Chondrocyte (in vitro differentiated cells): ENCODE measurements at places on chromosomes 2 and 18. TPM values are rescaled to one million over a fixed set of nuclear protein-coding genes. Genes with fewer than 3 reads are reported as not detected.

KCNK3 gene
- total RNA-seq, result 0.77 to 2.9 TPM (median 2.8 TPM) in 3 replicates

- H3K36me3 ChIP-seq, result no peaks in the 10 kb centered on the region
- no peak for DNase-seq
- H3K27me3 ChIP-seq, result peaks cover 61% of the 10 kb centered on the region
- H3K4me1 ChIP-seq, result no peaks in the 10 kb centered on the region
- H3K27ac ChIP-seq, result no peak overlapping the region
Measured at GRCh38 chr18:59994357-59994756, 94.6 kb downstream of the PMAIP1 start.

- H3K27me3 ChIP-seq, result no peaks in the 10 kb centered on the region
- DNase-seq, result no peak
- peaks cover 2% of the 10 kb centered on the region for H3K36me3 ChIP-seq
- H3K4me3 ChIP-seq, result no peak overlapping the region
Measured at GRCh38 chr2:19607931-19608771, 249.7 kb upstream of the OSR1 start.

DNA sequence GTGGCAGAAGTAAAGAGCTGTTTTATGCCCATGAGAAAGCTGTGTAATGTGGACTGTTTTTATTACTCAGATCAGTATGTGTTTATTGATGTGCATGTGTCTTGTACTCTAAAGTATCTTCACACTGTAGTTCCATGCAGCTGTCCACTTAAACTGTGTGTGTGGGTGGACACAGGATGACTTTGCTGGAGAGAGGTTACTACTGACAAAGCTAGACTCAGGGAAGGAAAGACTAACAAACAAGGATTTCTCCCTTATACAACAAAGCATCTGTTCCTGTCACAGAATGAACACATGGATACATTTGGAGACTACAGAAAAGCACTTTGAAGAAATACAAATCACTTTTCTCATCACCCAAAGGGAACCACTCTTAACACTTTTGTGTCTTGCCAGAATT is 10.0 kb downstream of the FHOD3 start:
- H3K27me3 ChIP-seq, result peaks cover 19% of the 10 kb centered on the region
- H3K4me1 ChIP-seq, result peaks cover 22% of the 10 kb centered on the region
- peaks cover 3% of the 10 kb centered on the region for H3K36me3 ChIP-seq
- no peak overlapping the region for H3K27ac ChIP-seq
- DNase-seq, result no peak
- no peak overlapping the region for H3K4me3 ChIP-seq

- peaks cover 44% of the 10 kb centered on the region for H3K27me3 ChIP-seq
- no peak overlapping the region for H3K27ac ChIP-seq
- H3K4me1 ChIP-seq, result no peaks in the 10 kb centered on the region
- no peak overlapping the region for H3K4me3 ChIP-seq
- no peak for DNase-seq
Measured at GRCh38 chr2:163121483-163121882, 282.9 kb upstream of the KCNH7 start.

DNA sequence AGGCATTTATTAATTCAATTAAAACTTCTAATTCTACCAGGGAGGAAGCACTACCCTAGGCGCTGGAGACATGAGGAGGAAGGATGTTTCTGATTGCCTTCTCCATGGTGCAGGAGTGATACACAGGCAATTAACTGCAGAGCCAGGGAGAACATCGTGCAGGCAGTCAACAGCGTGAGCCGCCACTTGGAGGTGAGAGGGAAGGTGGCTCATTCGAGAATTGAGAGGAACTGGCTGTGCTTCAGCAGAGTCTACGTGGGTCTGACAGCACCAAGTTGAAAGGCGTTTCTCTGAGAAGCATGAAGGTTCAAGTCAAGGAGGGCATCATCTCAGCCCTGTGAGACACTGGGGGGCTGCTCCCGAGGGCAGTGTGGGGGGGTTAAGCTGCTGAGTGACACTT is 388.7 kb upstream of the MYT1L start:
- H3K4me3 ChIP-seq, result no peak overlapping the region
- H3K36me3 ChIP-seq, result no peaks in the 10 kb centered on the region
- DNase-seq, result no peak
- H3K27ac ChIP-seq, result no peak overlapping the region
- H3K4me1 ChIP-seq, result no peaks in the 10 kb centered on the region

DNA sequence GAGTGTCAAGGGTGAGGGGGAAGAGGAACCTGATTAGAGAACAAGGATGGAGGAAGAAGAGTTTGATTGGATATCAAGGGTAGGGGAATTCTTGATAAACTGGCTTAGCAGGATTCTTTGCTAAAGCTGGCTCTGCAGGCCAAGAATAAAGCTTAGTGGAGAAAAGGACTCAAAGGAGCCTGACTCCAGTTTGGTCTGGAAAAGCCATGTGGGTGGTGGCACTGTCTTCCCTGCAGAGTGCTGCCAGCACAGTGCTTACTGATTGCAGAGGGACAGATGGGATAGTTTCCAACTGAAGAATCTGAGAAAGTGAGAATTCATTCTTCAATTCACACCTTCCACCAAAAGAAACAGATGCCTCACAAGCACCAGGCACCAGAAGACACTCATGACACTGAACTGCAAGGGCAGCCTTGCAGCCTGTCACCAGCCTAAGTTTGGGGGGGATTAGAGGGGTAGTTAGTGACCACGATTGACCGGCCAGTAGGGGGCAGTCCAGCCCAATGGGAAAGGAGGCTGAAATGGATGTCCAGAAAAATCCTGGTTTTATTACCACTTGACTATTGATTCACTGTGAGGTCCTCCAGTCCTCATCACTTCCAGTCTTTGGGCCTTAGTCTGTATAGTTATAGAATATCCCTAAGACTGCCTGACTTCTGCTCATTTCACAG is 334.5 kb downstream of the SMAD2 start:
- no peaks in the 10 kb centered on the region for H3K4me1 ChIP-seq
- peaks cover 41% of the 10 kb centered on the region for H3K27me3 ChIP-seq
- no peak overlapping the region for H3K27ac ChIP-seq
- DNase-seq, result no peak

GRCh38 chr18:54479365-54479764 is 111.7 kb upstream of the DYNAP start:
- H3K36me3 ChIP-seq, result no peaks in the 10 kb centered on the region
- no peak overlapping the region for H3K4me3 ChIP-seq
- no peak overlapping the region for H3K27ac ChIP-seq
- no peak for DNase-seq
- H3K4me1 ChIP-seq, result no peaks in the 10 kb centered on the region

DNA sequence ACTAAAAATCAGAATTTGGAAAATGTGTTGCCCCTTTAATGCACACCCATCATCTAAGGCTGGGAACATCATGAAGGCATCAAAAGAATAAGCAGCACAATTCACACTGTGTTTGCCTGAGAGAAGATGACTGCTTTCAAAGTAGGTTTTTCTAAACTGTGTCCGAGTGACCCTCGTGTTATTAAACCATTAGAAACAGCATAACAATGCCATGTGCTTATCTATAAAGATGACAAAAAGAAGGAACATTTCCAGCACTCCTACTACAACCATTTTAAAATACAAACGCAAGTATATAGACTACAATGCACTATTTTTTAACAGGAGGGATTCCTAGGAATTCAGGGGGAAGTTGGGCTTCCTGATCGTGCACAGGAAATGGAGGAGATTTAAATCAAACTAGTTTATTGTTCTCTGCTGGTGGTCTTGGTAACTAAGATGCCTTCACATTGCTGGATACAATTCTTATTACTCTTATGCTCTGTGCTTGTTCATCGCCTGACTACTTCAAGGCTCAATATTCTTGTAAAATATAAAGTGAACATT is 305.9 kb upstream of the CCDC68 start:
- DNase-seq, result no peak
- no peaks in the 10 kb centered on the region for H3K27me3 ChIP-seq
- H3K4me1 ChIP-seq, result peaks cover 48% of the 10 kb centered on the region
- H3K27ac ChIP-seq, result no peak overlapping the region
- H3K4me3 ChIP-seq, result no peak overlapping the region

GRCh38 chr2:242032780-242033656 is 163.5 kb downstream of the RTP5 start:
- no peak overlapping the region for H3K4me3 ChIP-seq
- no peak overlapping the region for H3K27ac ChIP-seq
- H3K4me1 ChIP-seq, result peaks cover 3% of the 10 kb centered on the region
- H3K27me3 ChIP-seq, result peaks cover 64% of the 10 kb centered on the region
- DNase-seq, result peak; percentile 62

GRCh38 chr18:59658941-59659340 is 38.3 kb downstream of the CCBE1 start:
- H3K27me3 ChIP-seq, result peaks cover 1% of the 10 kb centered on the region
- no peak for DNase-seq
- no peak overlapping the region for H3K4me3 ChIP-seq
- H3K27ac ChIP-seq, result no peak overlapping the region

DNA sequence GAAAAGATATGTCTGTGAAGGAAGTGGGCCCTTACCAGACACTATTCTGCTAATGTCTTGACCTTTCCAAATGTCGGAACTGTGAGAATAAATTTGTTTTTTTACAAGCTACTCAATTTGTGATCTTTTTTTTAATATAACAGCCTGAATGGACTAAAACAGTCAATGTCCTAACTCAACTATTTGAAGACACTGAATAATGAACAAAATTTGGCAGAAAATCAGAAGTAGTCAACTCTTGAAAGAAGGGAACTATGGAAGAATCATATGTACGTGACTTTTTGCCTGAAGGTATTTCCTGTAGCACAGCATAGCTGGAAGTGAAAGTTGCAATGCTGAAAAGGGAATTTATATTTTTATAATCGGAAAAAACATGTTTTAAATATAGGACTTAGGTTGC is 351.8 kb upstream of the TFPI start:
- no peak overlapping the region for H3K4me3 ChIP-seq
- H3K4me1 ChIP-seq, result peaks cover 8% of the 10 kb centered on the region
- H3K36me3 ChIP-seq, result no peaks in the 10 kb centered on the region
- H3K27me3 ChIP-seq, result no peaks in the 10 kb centered on the region
- DNase-seq, result no peak

DNA sequence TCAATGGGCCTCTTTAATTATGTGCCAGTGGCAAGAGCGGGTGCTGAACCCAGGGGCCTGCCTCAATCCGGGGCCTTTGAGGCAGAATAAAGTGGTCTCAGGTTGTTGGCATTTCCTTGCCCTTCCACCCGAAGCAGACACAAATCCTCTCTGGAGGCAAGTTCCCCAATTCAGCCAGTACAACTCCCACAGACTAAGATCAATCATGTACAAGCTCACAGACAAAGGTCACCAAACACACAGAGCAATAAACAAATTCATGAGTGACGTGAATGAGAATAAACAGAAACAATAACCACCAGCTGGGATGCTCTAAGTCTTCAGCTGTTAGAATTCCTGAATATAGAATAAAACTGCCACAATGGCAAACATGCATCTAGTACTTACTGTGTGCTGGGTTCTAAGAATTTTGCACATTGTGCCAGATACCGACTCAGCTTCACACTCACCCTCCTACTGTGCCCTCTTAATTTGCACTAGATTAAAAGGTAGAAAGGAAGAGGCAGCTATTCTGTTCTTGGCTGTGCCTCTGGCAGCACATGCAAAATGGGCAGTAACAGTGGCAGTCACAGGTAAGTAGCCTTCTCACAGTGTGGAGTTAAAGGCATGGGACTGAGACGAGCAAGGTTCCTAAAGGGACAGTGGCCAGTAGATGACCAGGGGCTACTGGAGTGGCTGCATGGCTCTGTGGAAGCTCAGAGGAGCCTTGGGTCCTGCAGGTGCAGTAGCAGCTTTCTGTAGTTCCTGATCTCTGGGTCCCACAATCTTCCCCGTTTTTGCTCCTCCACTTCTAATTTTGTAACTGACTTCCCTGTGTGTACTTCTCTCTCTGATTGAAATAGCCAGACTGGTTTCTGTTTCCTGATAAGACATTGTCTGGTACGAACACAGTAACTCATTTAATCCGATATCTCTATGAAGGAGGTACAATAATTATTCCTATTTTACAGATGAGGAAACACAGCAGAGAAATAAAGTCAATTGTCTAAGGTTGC is 34.6 kb upstream of the IL1B start:
- no peaks in the 10 kb centered on the region for H3K27me3 ChIP-seq
- H3K36me3 ChIP-seq, result no peaks in the 10 kb centered on the region
- H3K4me3 ChIP-seq, result no peak overlapping the region
- no peak for DNase-seq
- H3K4me1 ChIP-seq, result peaks cover 11% of the 10 kb centered on the region

DNA sequence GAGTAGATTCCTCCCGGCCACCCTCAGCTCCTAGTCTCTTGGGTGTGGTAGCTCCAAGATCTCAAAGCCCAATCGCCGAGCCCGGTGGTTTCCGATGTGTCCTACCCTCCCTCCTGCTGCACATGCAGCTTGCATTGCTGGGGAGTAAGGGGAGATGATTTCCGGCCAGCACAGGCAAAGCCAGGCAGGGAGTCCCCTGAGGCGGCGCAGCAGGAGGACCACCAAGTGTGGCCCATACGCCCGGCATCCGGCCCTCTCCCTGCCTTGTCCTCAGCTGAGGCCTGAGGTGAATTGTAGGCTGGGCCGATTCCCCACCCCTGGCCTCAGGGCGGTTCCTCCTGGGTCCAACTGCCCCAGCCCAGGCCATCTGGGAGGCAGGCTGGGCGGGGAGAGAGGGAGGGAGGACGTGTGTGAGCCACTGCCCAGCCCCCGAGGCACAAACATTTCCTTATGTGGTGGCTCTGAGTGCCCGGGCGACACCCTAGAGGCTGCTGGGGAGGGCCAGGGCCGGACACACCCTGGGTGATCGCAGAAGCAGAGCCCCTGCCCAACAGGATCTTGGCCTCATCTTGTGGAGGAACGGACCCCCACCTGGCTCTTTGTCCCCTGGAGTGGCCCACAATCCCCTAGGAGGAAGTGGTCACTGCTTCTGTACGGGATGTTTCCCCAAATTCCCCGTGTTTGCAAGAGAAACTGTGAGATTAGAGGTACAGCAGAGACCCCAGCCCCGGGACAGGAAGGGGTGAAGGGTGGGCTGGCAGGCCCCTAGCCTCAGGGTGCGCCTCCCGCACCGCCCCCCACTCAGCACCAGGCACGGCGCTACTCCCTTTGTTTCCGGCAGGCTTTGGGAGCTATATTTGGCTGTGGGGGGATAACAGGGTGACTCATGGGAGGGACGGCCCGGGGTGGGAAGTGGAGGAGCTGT is 41.9 kb upstream of the PTMA start:
- no peaks in the 10 kb centered on the region for H3K36me3 ChIP-seq
- H3K27me3 ChIP-seq, result no peaks in the 10 kb centered on the region
- no peak for DNase-seq

DNA sequence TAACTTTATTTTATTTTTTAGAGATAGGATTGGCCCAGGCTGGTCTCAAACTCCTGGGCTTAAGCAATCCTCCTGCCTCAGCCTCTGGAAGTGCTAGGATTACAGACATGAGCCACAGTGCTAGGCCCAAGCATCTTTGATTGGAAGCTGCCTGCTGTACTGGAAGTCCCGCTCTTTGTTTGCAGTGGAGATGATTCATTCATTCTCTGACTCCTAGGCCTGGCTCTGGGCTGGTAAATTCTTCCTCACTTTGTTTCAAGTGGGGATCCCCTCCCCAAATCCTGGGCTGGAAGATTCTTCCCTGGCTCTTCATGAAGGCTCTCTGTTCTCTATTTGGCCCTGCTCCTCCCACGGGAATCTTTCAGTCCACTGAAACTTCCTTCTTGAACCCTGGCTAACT is 81.9 kb downstream of the NEURL3 start:
- H3K27ac ChIP-seq, result no peak overlapping the region
- H3K4me1 ChIP-seq, result peaks cover 3% of the 10 kb centered on the region
- H3K36me3 ChIP-seq, result peaks cover 6% of the 10 kb centered on the region
- H3K27me3 ChIP-seq, result peaks cover 40% of the 10 kb centered on the region

GRCh38 chr2:108933691-108934117 is 55.3 kb downstream of the EDAR start:
- peaks cover 17% of the 10 kb centered on the region for H3K27me3 ChIP-seq
- no peaks in the 10 kb centered on the region for H3K36me3 ChIP-seq
- H3K27ac ChIP-seq, result no peak overlapping the region

GRCh38 chr2:152078023-152078422 is 20.8 kb downstream of the CACNB4 start:
- DNase-seq, result no peak
- no peak overlapping the region for H3K27ac ChIP-seq
- H3K4me1 ChIP-seq, result no peaks in the 10 kb centered on the region
